ENCODE measurements at places on chromosomes 3 and 15.

DNA sequence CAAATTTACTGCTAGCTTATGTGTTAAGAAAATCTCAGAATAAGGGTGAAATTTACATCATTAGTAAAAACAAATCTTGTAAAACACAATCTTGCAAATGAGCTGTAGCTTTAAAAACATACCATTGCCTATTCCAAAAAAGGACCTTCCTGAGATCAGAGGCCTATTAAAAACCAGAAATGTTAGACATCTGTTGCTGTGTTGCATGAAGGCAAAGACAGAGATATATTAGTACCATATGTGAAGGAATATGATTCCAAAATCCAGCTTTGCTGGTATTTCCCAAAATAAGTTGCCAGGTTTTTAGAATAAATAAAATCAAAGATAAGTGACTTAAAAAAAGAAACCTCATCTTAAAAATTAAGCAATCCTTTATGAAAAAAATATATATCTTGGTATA lies 504.1 kb upstream of the CDIN1 start:
- DNase-seq, result no peak

- no peak for DNase-seq
Observed at GRCh38 chr3:33218446-33219174, at the start of gene SUSD5. Gene SUSD5 (minus strand): TSS chr3:33218810. CDS start chr3:33218797, 13 bp downstream.

GRCh38 chr3:126911162-126912026 lies 71.5 kb upstream of the PLXNA1 start:
- DNase-seq, result peak; percentile 44

DNA sequence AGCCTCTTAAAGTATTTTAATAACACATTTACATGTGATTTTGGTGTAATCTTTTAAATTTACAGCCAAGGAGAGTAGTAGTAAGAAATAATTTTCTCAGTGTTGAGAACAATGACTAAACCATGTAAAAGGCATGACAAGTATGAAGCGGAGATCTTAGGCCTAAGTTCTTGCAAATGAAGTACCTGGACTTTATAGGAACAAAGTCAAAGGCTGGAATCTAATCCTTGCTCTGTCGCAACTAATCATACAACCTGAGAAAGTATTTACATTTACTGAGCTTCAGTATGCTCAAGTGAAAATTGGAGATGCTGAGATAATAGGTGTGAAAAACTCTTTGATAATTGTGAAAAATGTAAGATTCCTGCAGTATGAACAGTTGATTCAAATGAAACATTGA lies 86.4 kb upstream of the VGLL3 start:
- DNase-seq, result no peak

DNA sequence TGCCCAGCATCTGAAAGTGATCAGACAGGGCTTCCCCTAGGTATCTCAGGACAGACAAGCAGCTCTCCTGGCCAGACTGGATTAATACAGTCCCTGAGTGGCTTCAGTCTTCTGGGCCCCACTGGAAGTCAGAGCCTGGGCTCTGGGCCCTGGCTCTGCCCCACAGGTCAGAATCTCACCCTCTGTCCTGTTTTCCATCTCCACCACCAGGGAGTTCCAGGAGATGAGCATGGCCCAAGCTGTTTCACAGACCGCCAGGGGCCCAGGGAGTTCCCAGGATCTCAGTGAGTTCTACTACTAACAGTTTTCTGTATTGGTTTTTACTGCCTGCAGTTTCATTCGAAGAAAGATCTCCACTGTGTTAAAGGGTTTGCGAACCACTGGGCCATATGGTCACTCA lies 131.5 kb downstream of the MEX3B start:
- no peak for DNase-seq

Data from esophagus squamous epithelium (tissue), 5 donors.